ENCODE measurements at places on chromosomes 1 and 21. TPM values are rescaled to one million over a fixed set of nuclear protein-coding genes. Genes with fewer than 3 reads are reported as not detected.

- peak; percentile 38 for DNase-seq
These were observed 764.6 kb downstream of the LTN1 start for GRCh38 chr21:28227881-28228635.

- peak; percentile 58 for DNase-seq
These were observed 4.8 kb upstream of the SFN start for GRCh38 chr1:26858160-26858559.

Gene MAP10
- 1.1 TPM for total RNA-seq

Gene CRABP2
- 6.1 TPM for total RNA-seq

Gene PFKFB2
- 1.3 TPM for total RNA-seq

Gene DNTTIP2
- 24.4 TPM for total RNA-seq

- no peak for DNase-seq
These were observed 48.9 kb downstream of the TMEM53 start for GRCh38 chr1:44625348-44625747.

- DNase-seq: no peak
These were observed 176.4 kb downstream of the RPS6KC1 start for GRCh38 chr1:213227458-213227857.

Gene LRRC3
- under 0.01 TPM for total RNA-seq

DNA sequence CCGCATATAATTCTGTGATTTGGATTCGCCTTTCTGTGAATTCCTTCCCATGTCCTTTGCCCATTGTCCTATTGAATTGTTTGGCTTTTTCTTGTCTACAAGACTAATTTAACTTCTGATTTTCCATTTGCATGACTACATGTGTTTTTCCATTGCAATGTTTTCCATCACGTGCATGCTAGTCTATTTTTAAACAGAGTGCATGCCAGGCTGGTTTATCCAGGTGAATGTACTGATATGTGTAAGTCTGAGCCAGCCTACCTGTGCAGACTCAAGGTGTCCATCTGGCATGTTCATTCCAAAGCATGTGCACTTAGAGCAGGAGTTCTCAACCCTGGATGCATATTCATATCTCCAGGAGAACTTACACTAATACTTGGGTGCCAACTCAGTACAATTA lies 59.7 kb downstream of the INAVA start:
- no peak for DNase-seq
